ENCODE measurements at places on chromosomes 4 and X.
A peak's percentile ranks its signal among the peaks of the same experiment; 100 is the strongest.

DNA sequence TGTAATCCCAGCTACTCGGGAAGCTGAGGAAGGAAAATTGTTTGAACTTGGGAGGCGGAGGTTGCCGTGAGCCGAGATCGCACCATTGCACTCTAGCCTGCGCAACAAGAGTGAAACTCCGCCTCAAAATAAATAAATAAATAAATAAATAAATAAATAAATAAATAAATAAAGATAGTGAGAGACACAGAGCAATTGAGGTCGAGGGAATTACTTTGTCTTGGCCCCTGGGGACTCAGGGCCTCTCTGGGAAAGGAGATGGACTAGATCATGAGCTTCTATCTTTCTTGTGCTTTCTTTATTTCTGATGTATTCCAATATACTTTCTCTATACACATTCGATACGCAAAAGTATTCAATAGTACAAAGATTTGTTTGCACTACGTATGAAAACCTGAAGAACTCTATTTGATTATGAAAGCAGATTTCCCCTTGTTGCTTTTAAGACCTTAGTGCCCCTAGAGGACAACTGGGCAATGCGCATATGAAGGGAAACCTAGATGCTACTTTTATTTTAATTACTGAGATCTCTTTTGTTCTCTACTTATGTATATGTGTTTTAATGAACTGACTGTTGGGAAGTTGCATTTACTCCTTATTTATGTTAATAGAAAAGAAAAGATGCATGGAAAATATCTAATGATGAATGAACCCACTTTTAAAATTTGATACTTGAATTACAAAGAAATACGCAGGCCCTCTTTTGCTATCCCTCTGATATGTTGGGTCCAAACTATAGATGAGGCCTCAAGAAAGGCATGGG lies 12.8 kb upstream of the ELOVL6 start:
- DNase-seq, result no peak

GRCh38 chr4:158766434-158767044 lies 2.3 kb upstream of the FNIP2 start:
- DNase-seq, result no peak

GRCh38 chrX:47078129-47079043 lies at the start of gene RGN:
Gene RGN, plus strand, starts transcription at chrX:47078443. Its CDS starts 2,702 bp downstream, at chrX:47081145.
- DNase-seq, result no peak

GRCh38 chrX:11504234-11504633 lies 161.5 kb downstream of the ARHGAP6 start:
- DNase-seq, result no peak

DNA sequence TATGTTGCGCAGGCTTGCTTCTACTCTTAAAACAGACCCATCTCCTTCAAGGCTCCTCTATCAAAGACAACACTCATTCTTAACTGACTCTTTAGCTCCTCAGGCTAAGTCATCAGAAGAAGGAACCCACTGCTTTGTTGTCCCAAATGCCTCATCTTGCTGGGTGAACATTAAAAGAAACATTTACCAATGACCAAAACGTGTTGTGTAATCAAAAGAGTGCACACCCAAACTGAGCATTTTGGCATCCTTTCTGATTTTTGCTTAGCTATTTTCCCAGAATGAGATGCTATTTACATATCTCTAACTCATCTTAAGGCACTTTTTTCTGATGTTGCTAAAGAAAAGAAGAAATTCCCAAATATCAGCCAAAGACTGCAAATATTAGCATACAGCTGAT lies 131.7 kb upstream of the VCX3A start:
- no peak for DNase-seq

DNA sequence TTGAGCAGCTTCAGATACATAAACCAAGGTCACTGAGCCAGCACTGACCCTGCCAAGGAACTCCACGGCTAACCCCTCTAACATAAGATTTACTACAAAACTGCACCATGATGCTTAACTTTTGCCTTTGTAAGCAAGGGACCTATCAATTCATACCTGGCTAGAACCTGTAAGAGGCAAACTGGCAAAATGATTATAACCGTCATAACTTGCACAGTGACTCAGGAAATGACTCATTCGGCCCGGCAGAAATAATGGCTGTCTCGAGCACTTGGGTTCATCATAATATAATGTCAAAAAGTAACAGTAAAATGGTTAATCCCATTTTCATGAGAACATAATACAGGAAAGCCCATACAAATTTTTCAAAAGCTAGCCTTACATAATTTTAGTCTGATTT lies 17.2 kb downstream of the RASGEF1B start:
- no peak for DNase-seq

- DNase-seq, result peak; percentile 40
Measured at GRCh38 chrX:56802921-56803849, 74.1 kb downstream of the NBDY start.

DNA sequence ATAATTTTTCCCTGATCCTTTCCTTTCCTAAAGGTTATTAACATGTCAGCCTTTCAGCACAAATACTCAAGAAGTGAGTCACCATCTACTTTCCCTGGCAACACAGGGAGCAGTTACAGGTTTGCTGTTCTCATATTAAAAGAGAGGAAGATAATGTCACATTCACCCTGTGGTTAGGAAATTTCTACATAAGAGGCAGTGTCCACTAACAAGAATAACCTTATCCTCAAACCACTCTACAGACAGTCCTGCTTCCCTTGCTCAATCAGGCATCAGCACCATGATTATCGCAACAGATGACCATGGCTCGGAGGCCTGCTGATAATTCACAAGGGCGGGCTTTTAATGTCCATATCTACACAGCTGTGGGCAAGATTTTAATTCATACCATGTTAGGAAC lies 30.9 kb downstream of the RNF150 start:
- DNase-seq, result no peak

DNA sequence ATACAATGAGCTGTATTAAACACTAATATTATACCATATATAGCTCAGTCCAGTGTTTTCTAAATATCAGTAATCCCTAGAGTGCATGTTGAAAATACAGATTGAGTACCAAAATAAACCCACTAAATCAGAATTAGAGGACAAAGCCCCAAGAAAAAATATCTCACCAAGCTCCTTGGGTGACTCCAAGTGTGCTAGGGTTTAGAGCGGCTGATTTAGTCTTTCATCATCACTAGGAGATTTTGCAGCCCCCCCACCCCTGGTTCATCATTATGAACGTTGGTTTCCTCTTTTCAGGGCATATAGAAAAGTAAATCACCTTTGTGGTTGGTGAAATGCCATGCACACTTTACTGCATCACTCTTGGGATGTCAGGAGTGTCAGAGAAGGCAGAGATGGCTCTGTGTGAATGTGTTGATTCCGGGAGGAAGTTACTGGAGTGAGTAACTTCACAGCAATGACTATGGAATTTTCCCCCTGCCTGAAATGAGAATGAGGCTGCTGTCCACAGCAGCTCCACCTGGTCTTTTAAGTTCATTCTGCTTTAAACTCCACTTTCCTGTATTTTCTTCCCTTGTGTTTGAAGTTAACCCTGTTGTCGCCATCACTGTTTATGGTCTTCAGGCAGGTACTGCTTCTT lies 25.2 kb upstream of the ANAPC4 start:
- no peak for DNase-seq

DNA sequence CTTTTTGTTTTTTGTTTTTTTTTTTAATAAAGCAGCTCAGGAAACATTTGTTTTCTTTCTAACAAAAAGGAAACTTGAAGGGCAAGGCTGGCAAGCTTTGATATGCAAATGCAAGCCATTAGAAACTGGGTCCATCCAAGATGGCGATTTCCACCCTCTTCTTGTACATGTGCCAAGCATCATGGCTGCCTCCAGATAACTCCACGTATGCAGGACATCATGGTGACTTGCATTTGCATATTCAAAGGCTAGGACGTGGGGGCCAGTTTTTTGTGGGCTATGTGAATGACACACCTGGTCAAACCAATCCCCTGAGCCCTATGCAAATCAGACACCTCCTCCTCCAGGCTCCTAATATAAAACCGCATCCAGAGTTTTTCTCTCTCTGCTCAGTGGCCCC lies 692.6 kb downstream of the FAM133A start:
- DNase-seq, result no peak

- no peak for DNase-seq
Measured at GRCh38 chr4:136281889-136282288, 1250.4 kb downstream of the PCDH18 start.

- no peak for DNase-seq
Measured at GRCh38 chr4:104868533-104868932, 278.1 kb upstream of the TET2 start.

DNA sequence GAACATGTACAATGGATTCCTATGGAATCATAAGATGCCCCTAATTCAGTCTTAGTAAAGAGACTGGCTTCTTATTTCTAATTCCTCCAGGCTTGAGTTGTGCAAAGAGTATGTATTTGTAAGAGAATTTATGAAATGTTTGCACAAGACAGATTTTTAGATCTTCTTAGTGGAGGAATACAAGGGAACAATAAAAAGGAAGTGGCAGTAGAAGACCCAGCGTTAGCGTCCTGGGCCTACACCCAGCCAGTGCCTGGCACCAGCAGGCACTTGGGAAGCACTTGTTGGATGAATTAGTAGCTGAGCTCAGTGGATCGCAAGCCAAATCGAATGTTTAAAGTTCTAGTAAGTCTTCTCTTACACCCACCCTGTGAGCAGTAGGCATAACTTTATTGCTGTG lies 157.4 kb downstream of the PTTG2 start:
- no peak for DNase-seq

GRCh38 chr4:71334465-71334882 lies 4.3 kb upstream of the SLC4A4 start:
- DNase-seq, result no peak

- DNase-seq, result no peak
Measured at GRCh38 chr4:77194366-77194765, 37.4 kb downstream of the CCNG2 start.

DNA sequence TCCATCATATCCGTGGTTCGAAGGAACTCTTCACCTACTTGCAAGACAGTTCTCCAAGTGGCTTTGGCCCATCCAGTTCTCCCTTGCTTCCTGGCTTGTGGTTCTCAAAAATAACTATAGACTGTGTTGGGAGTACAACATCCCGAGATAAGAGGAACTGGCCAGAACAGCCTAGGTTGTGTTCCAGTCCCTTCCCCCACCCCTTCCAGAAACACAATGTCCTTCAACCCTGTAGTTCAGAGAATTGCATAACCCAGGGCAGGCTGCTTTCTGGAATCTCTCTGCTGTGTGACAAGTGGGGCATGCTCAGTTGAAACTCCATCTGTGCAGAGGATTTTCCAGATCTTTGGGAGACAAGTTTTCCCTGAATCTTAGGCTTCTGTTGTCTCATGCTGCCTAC lies 206.5 kb downstream of the PCDH10 start:
- DNase-seq, result no peak

DNA sequence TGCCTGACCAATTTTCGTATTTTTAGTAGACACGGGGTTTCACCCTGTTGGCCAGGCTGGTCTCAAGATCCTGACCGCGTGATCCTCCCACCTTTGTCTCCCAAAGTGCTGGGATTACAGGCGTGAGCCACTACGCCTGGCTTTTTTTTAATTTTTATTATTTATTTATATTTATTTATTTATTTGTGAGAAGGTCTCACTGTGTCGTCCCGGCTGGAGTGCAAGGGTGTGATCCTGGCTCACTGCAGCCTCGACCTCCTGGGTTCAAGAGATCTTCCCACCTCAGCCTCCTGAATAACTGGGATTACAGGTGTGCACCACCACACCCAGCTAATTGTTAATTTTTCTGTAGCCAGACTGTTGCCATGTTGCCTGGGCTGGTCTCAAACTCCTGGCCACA lies 141.1 kb downstream of the CRLF2 start:
- DNase-seq, result no peak

- no peak for DNase-seq
Measured at GRCh38 chr4:86376850-86377249, 17.0 kb upstream of the MAPK10 start.

GRCh38 chr4:41189076-41189475 lies 25.3 kb downstream of the APBB2 start:
- DNase-seq, result no peak

DNA sequence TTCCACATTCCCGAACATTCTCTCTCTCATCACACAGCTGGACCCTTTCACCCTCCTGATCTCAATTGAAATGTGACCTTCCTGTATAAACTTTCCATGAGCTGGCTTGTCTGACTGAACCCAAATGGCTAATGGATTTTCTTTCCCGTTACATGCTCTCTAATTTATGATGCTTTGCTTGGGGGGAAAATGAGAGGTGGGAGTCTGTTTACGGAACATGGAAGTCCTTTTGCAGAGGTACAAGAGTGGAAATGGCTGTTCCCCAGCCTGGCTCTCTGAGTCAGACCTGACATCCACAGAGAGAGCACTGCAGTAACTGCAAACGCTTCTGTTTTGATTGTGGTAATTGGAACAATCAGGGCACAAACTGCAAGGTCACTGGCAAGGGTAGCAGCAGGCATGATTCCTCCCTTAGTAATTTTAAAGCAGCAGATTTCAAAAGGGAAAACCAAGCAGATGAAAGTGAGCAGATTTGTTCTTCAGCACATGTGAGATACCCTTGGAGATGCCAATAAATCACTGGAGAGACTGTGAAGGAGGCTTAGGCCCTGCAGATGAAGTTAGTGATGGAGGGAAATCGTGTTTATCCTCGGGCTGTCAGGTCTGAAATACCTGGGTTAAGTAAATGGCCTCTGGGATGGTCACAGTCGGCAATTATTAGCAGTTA lies 83.9 kb downstream of the SNCA start:
- no peak for DNase-seq

GRCh38 chr4:62119195-62119594 lies 919.1 kb downstream of the ADGRL3 start:
- DNase-seq, result no peak

GRCh38 chr4:121720109-121720508 lies 23.3 kb upstream of the ANXA5 start:
- no peak for DNase-seq

GRCh38 chr4:27442146-27442545 lies 581.5 kb downstream of the STIM2 start:
- DNase-seq, result no peak

GRCh38 chr4:73731968-73732610 lies 8.3 kb upstream of the CXCL8 start:
- no peak for DNase-seq
